ENCODE measurements at places on chromosomes 11 and 22.

DNA sequence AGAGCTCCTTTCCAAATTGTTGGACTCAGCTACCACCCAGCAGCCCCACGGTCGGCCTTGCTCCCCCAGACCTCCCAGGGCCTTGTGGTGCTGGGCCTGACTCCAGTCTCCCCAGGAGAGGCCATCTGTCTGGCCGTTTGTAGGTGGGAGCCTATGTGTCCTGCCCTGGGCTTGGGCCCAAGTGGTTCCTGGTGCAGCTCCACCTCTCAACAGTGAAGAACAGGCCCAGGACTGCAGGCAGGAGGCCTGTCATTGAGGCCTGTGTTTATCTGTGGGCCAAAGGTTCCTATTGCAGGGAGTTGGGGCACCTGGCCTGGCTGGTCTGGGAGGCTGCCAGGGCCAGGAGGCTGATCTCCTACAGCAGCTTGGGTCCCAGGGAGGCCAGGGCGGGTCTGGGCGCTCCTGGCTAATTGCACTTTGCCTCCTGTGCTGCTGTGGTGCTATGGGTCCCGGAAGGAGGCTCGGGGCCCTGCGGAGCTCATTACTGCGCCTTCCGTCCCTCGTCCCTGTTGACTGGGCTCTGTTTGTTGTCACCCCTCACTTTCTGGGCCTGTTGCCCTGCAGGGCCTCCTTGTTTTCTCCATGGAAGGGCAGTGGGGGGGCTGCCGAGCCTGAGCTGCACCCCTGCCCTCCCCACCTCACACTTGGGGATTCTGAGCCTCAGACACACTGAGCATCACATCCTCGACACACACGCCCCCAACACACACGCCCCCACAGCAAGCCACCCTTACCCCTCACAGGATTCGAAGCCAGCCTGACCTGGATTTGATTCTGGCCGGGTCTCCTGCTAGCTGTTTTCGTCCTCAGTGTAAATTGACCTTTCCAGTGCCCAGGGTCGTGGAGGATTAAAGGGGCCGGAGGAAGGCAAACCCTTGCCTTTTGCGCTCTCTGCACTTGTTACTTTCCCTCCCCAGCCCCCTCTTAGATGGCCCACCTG, 6.8 kb upstream of the OMP start:
- H3K36me3 ChIP-seq, result no peaks in the 10 kb centered on the region
- H3K4me3 ChIP-seq, result no peak overlapping the region
- H3K4me1 ChIP-seq, result no peaks in the 10 kb centered on the region
- no peak for DNase-seq

- DNase-seq, result no peak
- H3K36me3 ChIP-seq, result no peaks in the 10 kb centered on the region
- H3K4me3 ChIP-seq, result no peak overlapping the region
- H3K27me3 ChIP-seq, result no peaks in the 10 kb centered on the region
- H3K27ac ChIP-seq, result no peak overlapping the region
Measured at GRCh38 chr22:44548981-44549380, 50.9 kb upstream of the RTL6 start.

DNA sequence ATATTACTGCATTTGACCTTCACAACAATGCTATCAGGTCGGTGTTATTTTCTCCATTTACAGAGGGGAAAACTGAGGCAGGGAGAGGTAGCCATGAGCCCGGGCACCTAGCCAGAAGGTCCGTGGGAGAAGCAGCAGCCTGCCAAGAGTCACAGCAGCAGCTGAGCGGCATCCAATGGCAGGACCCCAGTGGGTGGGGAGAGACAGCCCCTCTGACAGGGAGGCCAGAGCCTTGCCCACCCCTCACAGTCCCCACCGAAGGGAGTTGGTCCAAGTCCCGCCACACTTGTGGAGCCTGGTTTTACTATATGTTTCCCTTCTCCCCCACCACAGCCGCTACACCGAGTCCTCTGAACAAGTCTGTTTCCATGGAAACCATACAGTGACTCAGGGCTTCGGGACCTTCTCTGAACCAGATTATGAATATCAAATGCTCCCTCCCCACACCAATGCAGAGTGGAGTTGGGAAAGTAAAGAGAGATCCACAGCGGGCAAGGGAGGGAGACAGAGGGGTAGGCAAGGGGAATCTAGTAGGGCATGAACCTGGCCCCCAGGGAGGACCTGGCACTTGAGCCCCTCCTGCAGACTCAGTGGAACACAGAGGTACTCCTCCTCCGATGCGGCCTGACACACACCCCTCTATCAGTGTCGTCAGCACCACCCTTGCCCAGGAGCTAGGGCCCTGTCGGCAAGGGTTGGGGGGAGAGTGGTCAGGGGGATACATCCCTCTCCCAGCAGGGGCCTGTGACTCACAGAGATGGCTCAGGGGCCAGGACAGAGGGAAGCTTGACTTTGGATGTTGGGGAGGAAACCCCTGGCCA, 2.5 kb downstream of the CHST1 start:
- H3K27me3 ChIP-seq, result no peaks in the 10 kb centered on the region
- H3K4me3 ChIP-seq, result no peak overlapping the region
- DNase-seq, result no peak
- H3K4me1 ChIP-seq, result no peaks in the 10 kb centered on the region
- no peaks in the 10 kb centered on the region for H3K36me3 ChIP-seq

DNA sequence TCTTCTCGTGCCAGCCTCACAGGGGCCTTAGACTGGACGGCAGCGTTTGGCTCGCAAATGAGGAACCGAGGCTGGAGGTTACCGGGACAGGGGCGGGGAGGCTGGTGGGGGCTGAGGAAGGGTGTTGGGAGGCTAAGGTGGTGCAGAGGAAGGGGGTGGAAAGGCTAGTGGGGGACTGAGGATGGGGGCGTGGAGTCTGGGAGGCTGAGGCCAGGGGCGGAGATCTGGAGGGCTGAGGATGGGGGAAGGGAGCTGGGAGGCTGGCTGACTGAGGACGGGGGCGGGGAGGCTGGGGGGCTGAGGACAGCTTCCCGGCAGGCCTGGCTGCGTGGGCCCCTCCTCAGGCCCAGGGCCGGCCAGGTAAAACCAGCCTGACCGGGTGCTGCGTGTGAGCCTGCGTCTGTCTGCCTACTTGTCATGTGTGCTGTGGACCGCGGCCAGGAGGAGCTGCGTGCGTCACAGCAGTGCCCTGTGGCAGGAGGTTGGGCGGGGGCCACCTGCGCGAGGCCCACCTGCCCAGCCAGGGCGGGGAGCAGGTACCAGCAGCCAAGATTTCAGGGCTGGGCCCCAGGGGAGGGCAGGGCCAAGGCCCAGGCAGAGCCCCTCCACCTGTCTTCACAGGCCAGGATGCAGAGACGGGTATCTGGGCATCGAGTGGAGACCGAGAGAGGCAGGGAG, 9.4 kb upstream of the PIM3 start:
- no peaks in the 10 kb centered on the region for H3K4me1 ChIP-seq
- H3K27ac ChIP-seq, result peak overlapping the region; percentile 90
- no peak for DNase-seq
- H3K27me3 ChIP-seq, result no peaks in the 10 kb centered on the region
- no peak overlapping the region for H3K4me3 ChIP-seq

GRCh38 chr11:68993546-68993945, 12.8 kb upstream of the MRGPRD start:
- no peak overlapping the region for H3K4me3 ChIP-seq
- DNase-seq, result no peak
- H3K27me3 ChIP-seq, result no peaks in the 10 kb centered on the region
- no peaks in the 10 kb centered on the region for H3K36me3 ChIP-seq

- peak overlapping the region; percentile 94 for H3K4me3 ChIP-seq
- DNase-seq, result no peak
- peaks cover 8% of the 10 kb centered on the region for H3K36me3 ChIP-seq
- H3K4me1 ChIP-seq, result no peaks in the 10 kb centered on the region
- no peaks in the 10 kb centered on the region for H3K27me3 ChIP-seq
Measured at GRCh38 chr11:83158357-83158786, 1.4 kb downstream of the PCF11 start.

DNA sequence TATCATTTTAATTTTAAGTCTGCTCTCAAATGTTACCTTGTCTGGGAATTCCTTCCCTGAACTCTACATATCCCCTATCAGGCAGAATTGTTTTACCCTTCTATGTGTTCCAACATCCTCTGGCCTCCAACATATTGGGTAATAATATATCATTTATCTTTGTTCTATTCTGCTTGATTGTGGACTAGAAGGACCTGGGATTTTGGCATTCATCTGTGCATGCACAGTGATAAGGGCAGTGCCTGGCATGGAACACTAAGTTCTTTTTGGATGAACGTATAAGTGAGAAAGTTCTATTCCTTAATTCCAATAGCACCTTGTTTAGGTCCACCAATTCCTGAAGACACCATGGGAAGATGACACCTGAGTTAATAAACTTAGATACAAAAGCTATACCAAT, 1.2 kb upstream of the MS4A2 start:
- no peaks in the 10 kb centered on the region for H3K36me3 ChIP-seq
- no peaks in the 10 kb centered on the region for H3K4me1 ChIP-seq
- no peaks in the 10 kb centered on the region for H3K27me3 ChIP-seq
- no peak overlapping the region for H3K27ac ChIP-seq
- DNase-seq, result no peak
- no peak overlapping the region for H3K4me3 ChIP-seq

DNA sequence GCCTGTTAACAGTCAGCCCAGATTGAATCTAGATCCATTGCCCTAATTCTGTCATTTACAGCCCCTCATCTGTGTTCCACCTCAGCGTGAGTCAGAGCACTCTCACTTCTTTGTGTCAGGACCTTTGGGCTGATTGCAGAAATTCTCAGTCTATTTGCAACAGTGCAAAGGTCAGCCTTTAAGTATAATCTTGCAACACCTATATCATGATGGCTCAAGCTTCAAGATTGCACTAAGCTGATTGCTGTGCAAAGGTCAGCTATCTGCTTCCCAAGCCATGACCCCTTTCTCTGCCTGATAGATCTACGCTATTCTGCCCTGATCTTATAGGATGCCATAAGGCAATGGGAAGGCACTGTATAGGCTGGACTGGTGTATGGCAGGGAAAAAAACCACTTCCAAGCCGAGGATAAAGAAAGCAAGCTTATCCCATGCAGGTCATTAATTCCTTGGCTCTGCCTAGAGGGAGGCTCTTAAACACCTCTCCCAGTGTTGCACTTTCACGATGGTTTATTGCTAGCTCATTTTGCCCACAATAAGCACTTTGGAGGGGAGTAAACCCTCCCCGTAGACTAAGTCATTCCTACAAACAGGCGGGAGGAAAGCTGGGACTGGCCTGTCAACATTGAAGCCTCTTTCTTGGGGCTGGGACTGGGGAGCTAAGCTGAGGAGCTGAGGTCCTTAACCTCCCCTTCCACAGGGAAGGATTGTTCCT, 100.6 kb downstream of the RRAS2 start:
- H3K4me1 ChIP-seq, result no peaks in the 10 kb centered on the region
- no peaks in the 10 kb centered on the region for H3K27me3 ChIP-seq
- no peaks in the 10 kb centered on the region for H3K36me3 ChIP-seq

DNA sequence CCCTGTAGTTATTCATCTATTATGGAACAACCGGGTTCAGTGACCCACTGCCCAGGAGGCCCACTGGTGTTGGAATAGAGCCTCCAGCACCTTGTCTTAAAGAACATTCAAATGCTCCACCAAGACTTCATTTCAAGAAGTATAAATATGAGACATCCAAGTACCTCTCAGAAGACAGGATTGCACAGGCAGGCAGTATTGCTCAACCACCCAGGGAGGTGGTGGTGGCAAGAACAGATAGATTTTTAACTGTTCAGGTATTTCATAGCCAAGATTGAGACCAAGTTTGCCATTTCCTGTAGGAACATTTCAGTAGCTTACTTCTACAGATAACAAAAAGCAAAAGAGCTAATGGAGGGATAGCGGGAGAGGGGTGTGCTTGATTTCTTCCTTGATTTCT, 78.7 kb downstream of the COMMD9 start:
- no peaks in the 10 kb centered on the region for H3K4me1 ChIP-seq
- DNase-seq, result no peak
- H3K4me3 ChIP-seq, result no peak overlapping the region
- no peaks in the 10 kb centered on the region for H3K36me3 ChIP-seq

DNA sequence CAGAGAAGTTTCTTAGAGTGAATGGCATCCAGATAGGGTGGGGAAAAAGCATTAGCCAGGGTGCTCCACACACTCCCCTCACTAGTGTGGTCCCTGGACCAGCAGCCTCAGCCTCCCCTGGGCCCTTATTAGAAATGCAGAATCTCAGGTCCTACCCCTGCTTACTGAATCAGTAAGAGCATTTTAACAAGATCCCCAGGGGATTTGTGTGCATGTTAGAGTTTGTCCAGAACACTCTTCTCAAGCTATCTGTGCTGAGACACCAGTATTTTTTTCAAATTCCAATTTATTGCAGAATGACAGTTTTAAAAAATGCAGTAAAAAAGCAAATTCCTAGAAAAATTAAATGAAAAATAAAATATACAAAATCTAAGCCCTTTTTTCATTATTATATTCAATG, 123.1 kb downstream of the MIAT start:
- H3K36me3 ChIP-seq, result peaks cover 12% of the 10 kb centered on the region
- DNase-seq, result no peak
- H3K27me3 ChIP-seq, result no peaks in the 10 kb centered on the region
- H3K4me1 ChIP-seq, result no peaks in the 10 kb centered on the region

DNA sequence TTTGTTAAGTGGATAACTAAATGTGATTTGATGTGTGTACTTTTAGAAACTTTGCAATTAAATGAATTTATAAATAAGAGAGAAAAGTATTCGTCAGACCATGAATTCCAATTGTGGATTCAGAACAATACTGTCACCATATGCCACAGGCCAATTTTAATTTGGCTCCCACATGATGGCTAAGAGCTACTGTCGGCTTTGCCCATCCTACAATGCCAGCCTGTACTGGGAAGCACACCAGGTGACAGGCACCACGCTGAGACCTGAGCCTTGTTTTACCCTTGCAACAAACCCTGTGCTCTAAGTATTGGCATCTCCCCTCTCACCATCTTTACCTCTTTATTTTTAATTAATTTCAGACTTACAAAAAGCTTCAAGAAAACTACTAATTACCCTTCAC, 14.0 kb downstream of the RAB30 start:
- H3K27ac ChIP-seq, result no peak overlapping the region
- DNase-seq, result no peak
- H3K27me3 ChIP-seq, result no peaks in the 10 kb centered on the region
- no peaks in the 10 kb centered on the region for H3K36me3 ChIP-seq

DNA sequence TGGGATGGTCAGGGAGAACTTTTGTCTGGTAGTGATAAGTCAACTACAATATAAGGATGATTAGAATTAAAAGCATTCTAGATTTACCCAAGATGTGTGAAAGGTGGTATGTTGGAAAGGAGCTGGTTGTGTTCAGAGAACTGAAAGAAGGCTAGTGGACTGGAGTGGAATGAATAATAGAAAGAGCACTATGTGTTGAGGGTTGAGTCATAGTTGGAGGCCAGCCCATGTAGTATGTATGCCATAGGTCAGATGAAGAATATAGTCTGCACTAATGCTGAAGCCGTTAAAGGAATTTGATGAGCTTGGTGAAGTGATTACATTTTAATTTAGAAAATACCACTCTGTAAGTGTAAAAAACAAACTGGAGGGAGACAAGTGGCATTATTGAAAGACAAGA, 514.1 kb downstream of the CNTN5 start:
- no peaks in the 10 kb centered on the region for H3K4me1 ChIP-seq
- DNase-seq, result no peak
- no peaks in the 10 kb centered on the region for H3K36me3 ChIP-seq
- no peak overlapping the region for H3K27ac ChIP-seq

DNA sequence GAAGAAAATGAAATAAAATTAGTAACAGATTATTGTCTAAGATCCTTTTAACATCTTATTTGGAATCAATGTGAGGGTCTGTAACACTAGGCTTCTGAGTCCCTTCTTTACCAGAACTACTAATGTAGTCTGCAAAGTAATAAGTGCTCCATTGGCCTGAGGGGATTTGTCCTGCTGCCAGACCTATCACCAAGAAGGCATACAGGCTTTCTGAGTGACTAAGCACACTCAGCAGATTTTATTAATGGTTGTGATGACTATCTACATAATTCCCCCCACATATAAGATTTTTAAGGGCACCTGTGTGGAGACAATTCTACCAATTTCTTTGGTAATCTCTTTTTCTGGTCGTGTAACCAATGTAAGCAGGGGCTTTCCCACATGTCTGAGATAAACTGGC, 365.0 kb upstream of the FAT3 start:
- H3K36me3 ChIP-seq, result no peaks in the 10 kb centered on the region
- DNase-seq, result no peak
- H3K27me3 ChIP-seq, result no peaks in the 10 kb centered on the region
